ENCODE measurements at places on chromosomes 3 and 15.

GRCh38 chr3:139044366-139045210 is at the start of gene PRR23C:
TSS of gene PRR23C (minus strand) at chr3:139044892. CDS start at chr3:139044620, 272 bp downstream.
- DNase-seq = no peak

DNA sequence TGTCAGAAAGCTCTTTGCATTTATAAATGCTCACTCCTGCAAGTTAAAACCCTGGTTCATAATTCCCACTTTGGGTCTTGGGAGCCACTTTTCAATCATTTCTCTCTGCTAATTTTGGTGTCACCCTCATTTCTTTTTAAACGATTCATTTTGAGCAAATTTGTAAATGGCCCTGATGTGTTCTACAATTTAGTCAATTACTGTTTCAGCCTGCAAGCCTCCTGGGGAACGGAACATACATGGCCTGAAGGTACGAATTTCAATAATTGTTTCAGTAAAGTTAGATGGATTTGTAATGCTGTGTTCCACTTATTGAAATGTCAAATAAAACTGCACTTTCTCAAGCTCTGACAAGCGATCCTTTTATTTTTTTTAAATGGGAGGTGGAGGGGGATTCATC is 43.2 kb downstream of the MAP2K5 start:
- DNase-seq = no peak

DNA sequence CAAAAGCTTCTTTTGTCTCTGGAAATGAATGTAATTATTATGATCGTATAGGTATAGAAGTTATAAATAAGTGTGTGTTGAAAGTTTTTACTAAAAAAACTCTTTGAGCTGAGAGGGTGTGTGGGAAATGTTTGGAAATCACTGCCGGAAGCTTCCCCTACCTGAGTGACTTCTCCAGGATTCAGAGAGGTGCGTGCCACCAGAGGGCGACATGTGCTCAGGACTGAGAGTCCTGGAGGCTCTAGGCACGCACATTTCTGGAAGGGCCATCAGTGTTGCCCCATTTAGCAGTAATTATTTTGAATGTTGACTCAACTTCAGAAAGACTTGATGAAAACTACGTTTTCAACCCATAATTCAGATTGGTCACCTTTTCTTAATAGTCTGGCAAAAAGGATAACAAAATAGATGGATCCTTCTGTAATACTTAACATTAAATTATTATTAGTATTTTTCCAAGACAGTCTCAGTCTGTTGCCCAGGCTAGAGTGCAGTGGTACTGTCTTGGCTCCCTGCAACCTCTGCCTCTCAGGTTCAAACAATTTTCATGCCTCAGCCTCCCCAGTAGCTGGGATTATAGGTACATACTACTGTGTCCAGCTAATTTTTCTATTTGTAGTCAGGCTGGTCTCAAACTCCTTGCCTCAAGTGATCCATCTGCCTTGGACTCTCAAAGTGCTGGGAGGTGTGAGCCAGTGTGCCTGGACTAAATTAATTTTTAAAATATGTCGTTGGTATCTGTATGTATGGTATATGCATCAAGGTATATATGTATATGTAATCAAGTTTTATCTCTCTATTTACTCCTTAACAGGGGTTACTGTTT is 34.5 kb downstream of the GPR171 start:
- DNase-seq = peak; percentile 85

GRCh38 chr3:5082789-5083115 is 39.3 kb upstream of the ARL8B start:
- DNase-seq = no peak

- DNase-seq = no peak
Measured at GRCh38 chr3:146974001-146974400, 368.9 kb upstream of the PLSCR5 start.

DNA sequence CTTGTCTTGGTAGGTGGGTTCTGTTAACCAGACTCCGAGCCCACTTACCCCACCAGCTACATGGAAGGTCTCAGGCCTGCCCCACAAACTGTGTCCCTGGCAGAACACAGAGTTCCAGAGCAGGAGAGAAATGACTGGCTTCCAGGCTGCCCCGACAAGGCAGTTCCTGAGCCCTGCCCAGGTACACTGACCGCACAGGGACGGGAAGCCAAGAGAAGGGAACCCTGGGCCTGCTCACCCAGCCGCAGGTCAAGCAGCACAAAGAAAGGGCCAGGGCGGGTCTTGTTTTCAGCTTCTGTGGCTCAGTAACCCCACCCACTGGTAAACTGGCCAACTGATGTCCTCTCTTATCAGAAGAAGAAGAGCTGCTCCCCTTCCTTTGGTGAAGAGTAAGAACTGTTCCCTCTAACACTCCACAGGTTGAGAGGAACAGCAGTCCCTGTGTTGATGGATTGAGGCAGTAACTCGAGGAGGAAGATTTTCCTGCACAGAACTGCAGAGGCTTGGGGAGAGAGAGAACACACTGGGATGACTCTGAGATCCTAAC is 68.4 kb downstream of the CRTC3 start:
- DNase-seq = no peak

GRCh38 chr15:41017066-41017735 is 63.9 kb downstream of the CHAC1 start:
- DNase-seq = no peak

- DNase-seq = no peak
Measured at GRCh38 chr15:60278879-60279278, 118.9 kb downstream of the ANXA2 start.

- DNase-seq = no peak
Measured at GRCh38 chr3:106534206-106534605, 665.4 kb upstream of the CBLB start.

DNA sequence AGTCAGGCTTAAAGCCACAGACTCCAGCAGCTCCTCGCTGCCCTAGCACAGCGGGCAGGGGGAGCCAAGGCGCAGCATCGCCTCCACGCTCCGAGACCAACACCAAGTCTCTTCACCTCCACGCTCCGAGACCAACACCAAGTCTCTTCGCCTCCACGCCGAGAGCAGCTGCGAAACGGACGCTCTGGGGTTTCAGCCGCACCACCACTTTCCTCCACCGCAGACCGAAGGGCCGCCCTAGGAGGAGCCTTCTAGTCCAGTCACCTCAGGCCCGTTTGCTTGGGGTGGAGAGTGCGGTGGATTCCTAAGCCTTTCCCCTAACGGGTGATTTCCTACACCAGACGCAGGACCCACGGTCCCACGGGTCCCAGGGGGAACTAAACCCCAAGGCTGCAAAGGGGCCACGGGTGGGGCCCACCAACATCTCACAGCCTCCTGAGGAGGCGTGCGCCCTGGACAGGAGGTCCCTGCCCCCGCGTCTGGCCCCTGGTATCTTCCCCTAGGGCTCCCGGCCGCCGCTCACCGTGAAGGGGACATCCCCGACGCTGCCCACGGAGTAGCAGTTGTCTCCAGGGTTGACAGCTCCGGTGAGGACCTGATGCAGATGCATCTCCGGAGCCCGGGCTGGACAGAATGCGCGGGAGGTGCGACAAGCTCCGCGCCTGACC is 501 bp downstream of the DMXL2 start:
- DNase-seq = peak; percentile 35

DNA sequence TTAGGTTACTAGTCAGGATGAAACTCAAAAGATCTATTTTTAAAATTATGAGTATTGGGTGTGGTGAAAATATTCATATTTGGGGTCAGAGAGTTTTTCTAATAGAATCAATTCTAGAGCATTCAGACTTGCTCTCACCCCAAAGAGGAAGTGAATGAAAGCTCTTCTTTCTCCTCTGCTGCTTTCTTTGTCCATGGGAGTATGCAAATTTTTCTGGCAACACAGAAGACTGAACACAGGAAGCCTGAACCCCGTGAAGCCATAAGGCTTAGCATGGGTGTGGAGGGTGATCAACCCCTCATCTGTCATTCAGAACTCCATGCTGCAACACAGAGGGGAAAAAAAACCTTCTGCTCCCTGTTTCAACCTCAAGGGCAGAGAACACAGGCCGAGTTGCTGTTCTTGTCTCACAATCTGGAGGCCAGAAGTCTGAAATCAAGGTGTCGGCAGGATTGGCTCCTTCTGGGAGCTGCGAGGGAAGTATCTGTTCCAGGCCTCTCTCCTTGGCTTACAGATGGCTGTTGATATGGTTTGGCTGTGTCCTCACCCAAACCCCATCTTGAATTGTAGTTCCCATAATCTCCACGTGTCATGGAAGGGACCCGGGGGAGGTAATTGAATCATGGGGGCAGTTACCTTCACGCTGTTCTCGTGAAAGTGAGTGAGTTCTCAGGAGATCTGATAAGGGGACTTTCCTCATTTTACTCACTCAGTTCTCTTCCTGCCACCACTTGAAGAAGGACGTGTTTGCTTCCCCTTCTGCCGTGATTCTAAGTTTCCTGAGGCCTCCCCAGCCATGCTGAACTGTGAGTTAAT is 33.7 kb upstream of the CD47 start:
- peak; percentile 64 for DNase-seq

GRCh38 chr3:25335356-25335755 is 92.7 kb upstream of the RARB start:
- DNase-seq = no peak

GRCh38 chr3:186590580-186591295 is 20.2 kb downstream of the DNAJB11 start:
- no peak for DNase-seq

DNA sequence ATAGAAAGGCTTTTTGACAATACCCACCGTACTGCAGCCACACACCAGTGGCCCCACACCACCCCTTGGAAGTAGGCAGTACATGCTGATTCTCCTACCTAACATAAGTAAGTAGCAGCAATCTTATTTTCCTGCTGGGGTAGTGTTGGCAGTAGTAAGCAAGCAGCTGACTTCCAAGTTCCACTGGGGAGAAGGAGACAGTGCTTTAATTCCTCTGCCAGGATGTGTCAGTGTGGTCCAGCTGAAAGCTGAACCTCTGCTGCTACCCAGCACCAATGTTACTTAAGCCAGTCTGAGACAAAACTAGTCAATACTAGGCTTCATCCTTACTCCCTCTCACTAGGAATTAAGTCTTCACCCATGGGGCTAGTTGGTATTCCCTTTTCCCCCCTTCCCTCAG is 74.7 kb downstream of the DZIP3 start:
- DNase-seq = no peak

DNA sequence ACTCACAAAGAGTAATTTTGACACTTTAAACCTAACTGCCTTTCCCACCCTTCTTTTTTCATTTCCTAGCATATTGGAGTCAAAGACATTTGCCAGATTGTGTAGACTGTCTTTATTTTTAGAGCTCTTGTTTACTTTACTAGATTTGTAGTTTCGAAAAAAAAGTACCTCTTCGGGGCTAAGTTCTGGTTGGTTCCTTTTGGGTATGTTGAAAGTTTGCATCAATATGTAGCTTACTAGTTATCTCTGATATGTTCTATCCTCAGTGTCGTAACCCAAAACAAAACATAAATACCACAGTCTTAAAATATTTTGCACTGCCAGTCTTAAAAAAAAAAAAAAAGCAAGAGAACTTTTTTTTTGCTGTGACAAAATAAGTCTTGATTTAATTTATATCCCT is 52.2 kb downstream of the REC114 start:
- DNase-seq = no peak

DNA sequence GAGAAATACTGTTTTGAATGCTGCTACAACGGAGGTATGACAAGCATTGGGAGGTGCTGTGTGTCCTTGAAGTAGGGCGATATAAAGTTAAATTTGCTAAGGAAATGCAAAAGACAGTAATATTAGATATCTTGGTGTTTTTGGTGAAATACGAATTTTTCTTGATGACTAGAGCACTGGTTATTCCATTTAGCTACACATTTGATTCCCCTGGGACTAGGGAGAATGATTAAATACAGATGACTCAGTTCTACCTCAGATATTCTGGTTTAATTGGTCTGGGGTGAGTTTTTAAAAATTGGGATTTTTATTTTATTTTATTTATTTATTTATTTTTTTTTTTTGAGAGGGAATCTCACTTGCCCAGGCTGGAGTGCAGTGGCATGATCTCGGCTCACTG is 18.7 kb upstream of the GADL1 start:
- no peak for DNase-seq

- DNase-seq = peak; percentile 34
Measured at GRCh38 chr3:87260270-87260669, 16.1 kb downstream of the POU1F1 start.

DNA sequence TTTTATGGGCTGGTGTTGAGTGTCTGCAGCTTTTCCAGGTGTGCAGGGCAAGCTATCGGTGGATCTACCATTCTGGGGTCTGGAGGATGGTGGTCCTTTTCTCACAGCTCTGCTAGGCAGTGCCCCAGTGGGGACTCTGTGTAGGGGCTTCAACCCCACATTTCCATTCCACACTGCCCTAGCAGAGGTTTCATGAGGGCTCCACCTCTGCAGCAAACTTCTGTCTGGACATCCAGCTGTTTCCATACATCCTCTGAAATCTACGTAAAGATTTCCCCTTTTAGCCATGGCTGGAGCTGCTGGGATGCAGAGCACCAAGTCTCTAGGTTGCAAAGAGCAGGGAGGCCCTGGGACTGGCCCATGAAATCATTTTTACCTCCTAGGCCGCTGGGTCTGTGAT is 11.6 kb downstream of the RFX7 start:
- no peak for DNase-seq

GRCh38 chr15:62833646-62834045 is 208.9 kb upstream of the TPM1 start:
- DNase-seq = no peak

GRCh38 chr3:192890347-192891335 is 27.0 kb downstream of the MB21D2 start:
- no peak for DNase-seq

- no peak for DNase-seq
Measured at GRCh38 chr15:70281811-70282307, 184.1 kb upstream of the TLE3 start.

DNA sequence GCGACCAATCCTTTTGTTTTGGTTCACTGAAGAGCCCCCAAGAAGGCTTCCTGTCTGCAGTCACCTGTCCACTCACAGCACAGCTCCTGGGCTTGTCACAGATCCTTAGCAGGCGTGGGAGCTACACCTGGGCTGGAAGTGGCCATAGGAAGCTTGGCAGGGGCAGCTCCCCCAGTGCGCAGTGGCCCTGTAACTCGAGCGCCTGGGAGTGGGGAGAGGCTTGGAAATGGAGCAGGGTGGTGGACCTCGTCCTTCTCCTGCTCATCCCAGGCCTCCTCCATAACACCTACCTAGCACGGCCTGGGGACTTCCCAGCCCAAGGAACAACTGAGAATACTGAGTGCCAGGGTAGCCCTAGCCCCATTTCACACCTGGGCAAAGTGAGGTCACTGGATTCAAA is 19.3 kb upstream of the TGM5 start:
- DNase-seq = no peak

DNA sequence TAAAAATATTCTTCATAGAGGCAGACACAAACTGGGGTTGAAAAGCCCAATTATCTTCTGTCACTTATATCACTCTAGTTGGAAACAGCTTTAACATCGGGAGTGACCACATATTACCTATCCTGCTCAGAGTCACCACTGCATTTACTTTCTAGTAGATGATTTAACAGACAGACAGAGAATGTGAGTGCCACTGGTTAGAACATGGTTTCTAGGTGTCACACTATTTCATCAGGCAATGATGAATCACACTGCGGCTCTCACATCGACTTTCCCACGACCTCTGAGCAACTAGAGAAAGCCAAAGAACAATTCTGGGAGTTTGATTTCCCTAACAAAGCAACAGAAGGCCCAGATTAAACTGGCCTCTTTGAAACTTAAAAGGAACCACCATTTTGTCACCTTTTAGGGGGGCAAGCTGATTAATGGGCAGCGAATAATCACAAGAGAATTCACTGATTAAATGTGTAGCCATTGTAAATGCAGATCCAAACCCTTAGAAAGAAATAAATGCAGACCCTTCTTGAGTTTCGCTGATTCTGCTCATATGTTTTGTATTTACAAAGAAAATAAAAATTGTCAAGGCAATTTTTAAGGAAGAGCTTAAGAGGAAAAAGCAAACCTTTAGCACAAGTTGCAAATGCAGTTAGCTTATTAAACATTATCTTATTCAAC is 112.6 kb upstream of the KBTBD8 start:
- no peak for DNase-seq
